PC-9 (cell line): ENCODE measurements at places on chromosomes 2 and 18. TPM values are rescaled to one million over a fixed set of nuclear protein-coding genes. Genes with fewer than 3 reads are reported as not detected.

The MARS2 gene
- total RNA-seq: 5.1 and 6.0 TPM in 2 replicates

- no peaks in the 10 kb centered on the region for H3K36me3 ChIP-seq
- H3K4me1 ChIP-seq: no peaks in the 10 kb centered on the region
- no peak overlapping the region for H3K27ac ChIP-seq
- no peak for DNase-seq
Measured at GRCh38 chr2:16094811-16095210, 154.5 kb downstream of the MYCN start.

The GALR1 gene
- not detected in 2 replicates for total RNA-seq

The OSR1 gene
- total RNA-seq: 6.4 and 6.9 TPM in 2 replicates

DNA sequence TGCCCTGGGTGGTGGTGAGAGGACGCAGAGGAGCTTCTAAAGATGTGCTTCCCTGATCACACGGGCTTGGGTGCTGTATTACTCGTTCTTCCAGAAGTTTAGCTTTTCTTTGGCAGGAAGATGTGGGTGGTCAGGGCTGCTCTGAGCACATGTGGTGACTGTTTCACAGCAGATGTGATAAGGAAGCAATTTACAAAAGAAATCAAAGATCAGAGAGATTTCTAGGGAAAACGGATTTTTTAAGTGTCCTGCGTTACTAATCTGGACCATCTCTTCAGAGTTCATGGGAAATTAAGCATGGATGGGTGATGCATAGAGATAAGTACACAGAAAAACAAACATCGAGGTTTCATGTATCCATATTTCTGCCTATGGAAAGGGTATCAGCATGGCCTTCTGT lies 99.4 kb downstream of the WDSUB1 start:
- no peaks in the 10 kb centered on the region for H3K4me1 ChIP-seq
- H3K27me3 ChIP-seq: no peaks in the 10 kb centered on the region
- H3K36me3 ChIP-seq: no peaks in the 10 kb centered on the region
- no peak overlapping the region for H3K27ac ChIP-seq
- no peak for DNase-seq

The LDLRAD4 gene
- 1.2 and 1.7 TPM in 2 replicates for total RNA-seq

DNA sequence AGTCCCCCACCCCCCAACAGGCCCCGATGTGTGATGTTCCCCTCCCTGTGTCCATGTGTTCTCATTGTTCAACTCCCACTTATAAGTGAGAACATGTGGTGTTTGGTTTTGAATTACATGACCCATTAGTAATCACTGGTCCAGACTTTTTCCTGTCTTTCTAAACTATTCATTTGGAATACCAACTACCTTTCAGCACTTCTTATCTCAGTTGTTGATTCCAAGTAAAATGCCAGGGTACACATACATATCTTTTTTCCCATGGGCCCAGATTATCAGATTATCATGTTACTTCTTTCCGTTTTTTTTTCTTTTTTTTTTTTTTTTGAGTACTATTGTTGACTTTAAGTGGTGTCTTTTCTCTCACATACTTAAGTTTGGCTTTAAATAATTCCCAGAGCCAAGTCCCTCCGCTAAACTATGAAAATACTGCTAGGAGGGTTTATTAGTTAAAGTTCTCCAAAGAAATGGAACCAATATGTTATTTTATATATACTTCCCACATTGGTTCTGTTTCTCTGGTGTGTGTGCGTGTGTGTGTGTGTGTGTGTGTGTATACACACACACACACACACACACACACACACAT lies 389.3 kb downstream of the IRS1 start:
- H3K4me1 ChIP-seq: peaks cover 14% of the 10 kb centered on the region
- DNase-seq: no peak
- no peak overlapping the region; the same call in 1 of the 2 replicates for H3K27ac ChIP-seq
- no peak overlapping the region for H3K4me3 ChIP-seq
- H3K27me3 ChIP-seq: no peaks in the 10 kb centered on the region

GRCh38 chr2:40168032-40168431 lies 283.9 kb downstream of the SLC8A1 start:
- no peaks in the 10 kb centered on the region for H3K36me3 ChIP-seq
- H3K4me1 ChIP-seq: 0 out of 2 replicates have a peak, but pooled peaks cover 8% of the 10 kb centered on the region
- peak; percentile 49 for DNase-seq
- H3K27me3 ChIP-seq: no peaks in the 10 kb centered on the region
- H3K4me3 ChIP-seq: no peak overlapping the region
- no peak overlapping the region for H3K27ac ChIP-seq
